Glomerular endothelial cell (primary cell): ENCODE measurements at places on chromosomes 6 and 20.

GRCh38 chr6:112041535-112041934 is 12.4 kb upstream of the CCN6 start:
- no peak for DNase-seq

GRCh38 chr20:19370076-19371075 is 157.9 kb downstream of the SLC24A3 start:
- DNase-seq, result no peak

- peak; percentile 75 for DNase-seq
Measured at GRCh38 chr6:155223646-155224451, 40.0 kb upstream of the CLDN20 start.

DNA sequence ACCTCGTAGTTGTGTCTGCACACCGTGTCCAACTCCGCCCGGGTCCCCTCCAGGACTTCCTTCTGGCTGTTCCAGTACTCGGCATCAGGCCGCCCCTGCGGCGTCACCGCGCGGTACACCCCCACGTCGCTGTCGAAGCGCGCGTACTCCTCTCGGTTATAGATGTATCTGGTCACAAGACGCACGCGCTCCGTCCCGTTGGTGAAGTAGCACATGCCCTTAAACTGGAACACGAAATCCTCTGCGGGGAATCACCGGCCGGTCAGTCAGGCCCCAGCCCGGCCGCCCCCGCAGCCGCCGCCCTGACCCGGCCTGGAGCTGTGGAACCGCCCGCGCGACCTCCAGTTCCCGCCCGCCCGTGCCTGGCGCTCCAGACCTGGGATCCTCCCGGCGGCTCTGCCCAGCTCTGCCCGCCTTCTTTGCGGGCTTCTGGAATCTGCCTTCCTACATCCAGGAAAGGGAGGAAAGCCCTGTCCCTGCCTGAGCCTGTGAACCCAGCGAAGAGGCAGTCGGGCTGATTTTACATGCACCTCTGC is 1.6 kb downstream of the HLA-DQB1 start:
- DNase-seq, result no peak

DNA sequence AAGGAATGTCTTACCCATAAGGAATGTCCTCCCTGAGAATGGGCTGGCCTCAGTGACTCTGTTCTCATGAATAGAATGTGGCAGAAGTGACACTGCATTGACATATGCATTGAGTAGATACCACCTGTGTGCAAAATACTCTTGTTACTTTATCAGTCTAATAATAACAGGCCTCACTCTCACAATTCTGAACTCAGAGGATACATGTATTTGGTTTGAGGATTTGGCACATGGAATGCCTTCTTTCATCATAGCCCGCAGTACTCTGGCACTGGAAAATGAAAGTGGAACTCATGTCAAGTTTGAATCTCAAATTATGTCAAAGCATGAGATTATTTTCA is 52.9 kb upstream of the PLCB4 start:
- DNase-seq, result no peak

DNA sequence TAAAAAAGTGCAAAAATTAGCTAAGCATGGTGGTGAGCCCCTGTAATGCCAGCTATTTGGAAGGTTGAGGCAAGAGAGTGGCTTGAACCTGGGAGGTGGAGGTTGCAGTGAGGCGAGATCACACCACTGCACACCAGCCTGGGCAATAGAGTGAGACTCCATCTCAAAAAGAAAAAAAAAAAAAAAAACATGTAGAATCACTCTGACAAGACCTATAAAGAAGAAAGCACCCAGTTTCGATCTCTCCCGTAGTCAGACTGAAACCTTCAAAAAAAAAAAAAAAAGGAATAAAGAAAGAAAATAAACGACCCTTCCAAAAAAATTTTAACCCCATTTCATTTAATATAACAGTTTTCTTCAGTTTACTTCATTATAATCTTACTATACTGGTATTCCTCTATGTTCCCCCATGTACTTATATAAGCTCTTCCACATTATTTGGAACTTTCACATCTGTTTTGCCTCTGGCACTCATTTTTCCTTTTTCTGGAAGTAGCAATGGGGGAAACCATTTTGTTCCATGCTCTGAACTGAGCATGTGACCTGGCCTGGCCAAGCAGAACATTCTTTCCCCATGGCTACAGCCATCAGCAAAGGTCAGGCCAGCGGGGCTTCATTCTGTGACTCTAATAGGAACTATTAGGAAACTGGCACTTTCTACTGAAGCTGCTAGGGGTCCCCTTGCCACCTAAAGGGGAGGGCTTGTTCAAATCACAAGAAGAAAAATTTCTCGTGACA is 9.6 kb downstream of the SLC18B1 start:
- no peak for DNase-seq

GRCh38 chr6:163892824-163893561 is 478.5 kb downstream of the QKI start:
- DNase-seq, result no peak

- DNase-seq, result no peak
Measured at GRCh38 chr6:106743612-106744011, 114.2 kb downstream of the QRSL1 start.

GRCh38 chr20:48975955-48976354 is 54.4 kb downstream of the ARFGEF2 start:
- DNase-seq, result no peak

DNA sequence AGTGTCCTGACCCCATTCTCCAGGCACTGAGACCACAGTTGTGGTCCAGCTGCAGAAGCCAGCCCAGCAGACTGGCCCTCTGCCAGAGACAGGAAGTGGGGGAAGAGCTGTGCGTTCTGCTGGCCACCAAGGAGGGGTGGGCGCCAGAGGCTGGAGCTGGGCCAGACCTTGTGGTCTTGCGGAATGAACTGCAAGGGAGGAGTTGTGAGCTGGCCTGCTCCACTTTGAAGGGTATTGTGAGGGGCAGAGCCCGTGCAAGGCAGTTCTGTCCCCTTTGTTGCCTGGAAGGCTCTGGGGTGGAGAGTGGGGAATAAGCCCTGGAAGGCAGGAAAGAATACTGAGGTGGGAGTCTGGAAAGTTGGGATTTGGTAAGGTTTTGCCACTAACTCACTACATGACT is 3.6 kb upstream of the MDFI start:
- no peak for DNase-seq

- peak; percentile 70 for DNase-seq
Measured at GRCh38 chr6:38572186-38572813, 67.4 kb downstream of the BTBD9 start.

DNA sequence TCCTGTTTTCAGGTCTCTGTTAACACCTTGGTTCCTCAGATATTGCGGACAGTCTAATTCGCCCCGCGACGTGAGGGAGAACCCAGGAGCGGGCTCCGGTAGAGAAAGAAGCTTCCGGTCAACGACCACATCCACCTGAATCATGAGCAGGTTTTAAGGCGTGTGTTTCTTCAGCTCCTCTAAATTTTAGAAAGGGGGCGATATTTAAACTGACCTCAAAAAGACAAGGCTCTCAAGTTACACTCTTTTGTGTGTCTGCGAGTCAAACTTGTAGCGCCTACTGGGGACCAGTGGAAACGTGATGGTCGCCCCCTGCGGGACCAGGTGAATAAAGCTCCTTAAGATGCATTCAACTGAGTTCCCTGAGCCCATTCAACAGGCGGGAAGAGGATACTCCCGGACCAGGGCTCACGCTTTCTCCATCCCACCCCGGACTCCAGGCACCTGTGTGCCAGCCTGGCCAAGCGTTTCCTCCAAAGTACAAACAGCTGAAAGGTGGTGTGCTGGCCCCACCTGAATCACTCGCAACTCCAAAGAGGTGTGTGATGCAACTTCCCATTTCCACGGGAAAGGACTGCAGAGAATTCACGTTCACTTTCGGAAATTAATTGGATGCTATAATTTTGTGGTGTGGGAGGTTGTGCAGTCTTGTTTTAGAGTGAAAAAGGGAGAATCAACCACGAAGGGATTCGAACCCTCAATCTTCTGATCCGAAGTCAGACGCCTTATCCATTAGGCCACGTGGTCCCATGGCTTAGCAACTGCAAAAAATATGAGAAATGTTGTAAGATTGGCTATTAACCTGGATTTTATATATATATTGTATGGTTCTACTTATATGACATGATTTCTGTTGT is 17.0 kb downstream of the GPX5 start:
- DNase-seq, result peak; percentile 55

- DNase-seq, result no peak
Measured at GRCh38 chr6:42086046-42087035, 36.0 kb downstream of the TAF8 start.

GRCh38 chr6:1652842-1653241 is 43.1 kb downstream of the FOXC1 start:
- DNase-seq, result no peak

GRCh38 chr20:62969179-62969760 is 16.8 kb downstream of the SLC17A9 start:
- DNase-seq, result no peak

DNA sequence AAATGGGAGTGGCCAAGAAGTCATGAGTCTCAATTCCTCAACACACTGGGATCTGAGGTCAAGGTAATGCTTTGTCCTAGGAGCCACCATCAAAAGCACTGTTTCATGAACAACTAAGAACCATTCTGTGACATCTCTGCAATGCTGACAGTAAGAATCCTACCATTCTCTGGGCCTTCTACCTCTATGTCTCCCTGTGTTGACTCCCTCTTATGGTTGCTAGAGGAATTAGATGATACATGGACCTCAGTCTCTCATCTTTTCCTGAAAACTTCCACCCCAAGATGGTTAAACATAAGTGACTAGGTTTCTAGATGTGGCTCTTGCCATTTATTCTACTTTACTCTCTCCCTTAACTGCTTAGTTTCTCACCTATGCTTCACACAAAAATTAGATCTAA is 9.1 kb downstream of the MTRF1L start:
- no peak for DNase-seq

- DNase-seq, result no peak
Measured at GRCh38 chr6:136539967-136540652, 10.1 kb downstream of the MAP7 start.

DNA sequence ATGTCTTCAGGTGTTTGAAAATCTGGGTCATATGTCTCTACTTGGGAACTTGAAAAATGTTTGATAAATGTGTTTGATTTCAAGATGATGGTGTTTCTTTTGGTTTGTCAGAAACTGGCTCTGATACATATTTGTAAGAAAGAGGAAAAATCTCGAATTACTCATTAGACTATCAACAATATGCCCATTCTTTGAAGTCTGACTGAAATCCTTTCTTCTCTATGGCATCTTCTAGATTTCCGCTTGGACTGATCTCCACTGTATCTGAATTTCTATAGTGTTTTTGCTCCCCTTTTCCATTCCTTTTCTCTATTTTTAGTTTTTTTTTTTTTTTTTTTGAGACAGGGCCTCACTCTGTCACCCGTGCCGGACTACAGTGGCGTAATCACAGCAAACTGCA is 1096.5 kb downstream of the KIF16B start:
- no peak for DNase-seq

DNA sequence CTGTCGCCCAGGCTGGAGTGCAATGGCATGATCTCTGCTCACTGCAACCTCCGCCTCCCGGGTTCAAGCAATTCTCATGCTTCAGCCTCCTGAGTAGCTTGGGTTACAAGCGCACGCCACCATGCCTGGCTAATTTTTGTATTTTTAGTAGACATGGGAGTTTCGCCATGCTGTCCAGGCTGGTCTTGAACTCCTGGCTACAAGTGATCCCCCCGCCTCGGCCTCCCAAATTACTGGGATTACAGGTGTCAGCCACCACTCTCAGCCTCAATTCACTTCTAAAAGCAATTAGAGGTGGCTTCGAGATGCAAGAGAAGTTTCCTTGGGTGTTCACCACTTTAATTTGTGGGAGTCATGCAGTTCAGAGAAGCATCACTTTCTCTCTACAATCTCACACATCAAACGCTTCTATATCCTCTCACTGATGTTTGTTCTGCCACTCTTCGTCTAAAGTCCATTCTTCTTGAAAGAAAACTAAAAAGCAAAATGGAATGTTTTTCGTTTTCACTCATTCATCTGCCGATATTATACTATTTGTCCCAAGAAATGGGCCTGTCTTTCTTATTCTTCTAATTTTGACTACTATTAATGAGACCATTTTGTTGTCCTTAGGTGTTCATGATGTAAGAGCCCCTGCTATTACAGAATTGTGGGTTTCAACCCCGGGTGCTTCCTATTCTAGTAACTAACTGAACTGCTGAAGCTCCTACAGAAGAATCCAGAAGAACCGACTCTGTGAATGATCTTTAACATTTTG is 38.3 kb upstream of the ENPP1 start:
- no peak for DNase-seq

DNA sequence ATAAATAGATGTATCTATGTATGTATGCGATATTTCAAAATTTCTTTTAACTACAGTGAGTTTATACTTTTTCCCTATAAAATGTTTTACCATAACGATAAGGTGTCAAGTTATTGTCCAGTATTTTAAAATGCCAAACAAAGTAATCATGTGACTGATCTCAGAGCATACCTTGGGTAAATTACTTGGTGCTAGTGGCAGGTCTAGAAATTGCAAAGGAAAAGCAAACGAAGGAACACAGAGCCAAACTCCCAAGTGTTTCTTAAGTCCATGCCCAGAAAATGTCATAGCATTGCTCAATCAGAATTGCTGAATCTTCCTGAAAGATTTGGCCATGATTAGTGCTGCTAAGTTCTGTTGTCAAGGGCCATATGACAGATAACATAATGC is 77.5 kb downstream of the CAP2 start:
- no peak for DNase-seq

- no peak for DNase-seq
Measured at GRCh38 chr6:138099832-138100231, 7.4 kb downstream of the PERP start.

DNA sequence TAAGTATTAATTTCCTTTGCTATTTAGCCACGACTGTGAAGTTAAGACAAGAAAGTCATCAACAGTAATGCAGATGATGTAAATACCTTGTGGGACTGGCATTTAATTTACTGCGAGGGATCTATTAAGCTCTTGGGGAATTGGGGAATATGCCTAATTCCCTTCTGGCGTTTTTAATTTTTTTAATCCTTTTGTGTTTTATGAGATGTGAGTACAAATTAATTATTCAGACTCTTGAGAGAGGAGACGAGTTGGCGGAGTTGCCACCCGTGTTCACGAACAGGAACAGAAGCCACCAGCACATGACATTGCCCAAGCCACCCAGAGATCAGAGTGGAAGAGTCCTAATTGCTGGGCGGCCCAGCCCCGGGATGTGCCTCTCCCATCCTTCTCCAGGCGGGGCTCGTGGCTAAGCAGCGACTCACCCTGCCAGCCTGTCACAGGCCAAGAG is 533 bp upstream of the CRYBG1 start:
- DNase-seq, result no peak

DNA sequence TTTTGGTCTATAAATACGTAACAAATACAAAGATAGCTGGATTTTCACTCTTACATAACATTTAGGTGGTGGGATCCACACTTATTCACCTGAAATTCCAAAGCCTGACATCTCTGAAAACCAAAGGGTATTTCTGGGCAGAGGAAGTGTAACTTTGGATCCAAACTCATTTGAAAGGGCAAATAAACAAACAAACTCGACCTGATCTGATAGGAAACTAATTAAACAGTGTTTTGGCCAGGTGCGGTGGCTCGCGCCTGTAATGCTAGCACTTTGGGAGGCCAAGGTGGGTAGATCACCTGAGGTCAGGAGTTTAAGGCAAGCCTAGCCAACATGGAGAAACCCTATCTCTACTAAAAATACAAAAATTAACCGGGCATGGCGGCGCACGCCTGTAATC is 128.9 kb downstream of the ZMYND8 start:
- DNase-seq, result no peak
